ENCODE measurements at places on chromosomes 2 and 18. TPM values are rescaled to one million over a fixed set of nuclear protein-coding genes. Genes with fewer than 3 reads are reported as not detected.

Gene INHA
- total RNA-seq: 0.41 TPM

Gene KIF3C
- 86.8 TPM for total RNA-seq

GRCh38 chr2:12547566-12548170, 169.1 kb upstream of the TRIB2 start:
- no peak for DNase-seq

- DNase-seq: no peak
Observed at GRCh38 chr2:171230176-171230575, 69.5 kb upstream of the TLK1 start.

DNA sequence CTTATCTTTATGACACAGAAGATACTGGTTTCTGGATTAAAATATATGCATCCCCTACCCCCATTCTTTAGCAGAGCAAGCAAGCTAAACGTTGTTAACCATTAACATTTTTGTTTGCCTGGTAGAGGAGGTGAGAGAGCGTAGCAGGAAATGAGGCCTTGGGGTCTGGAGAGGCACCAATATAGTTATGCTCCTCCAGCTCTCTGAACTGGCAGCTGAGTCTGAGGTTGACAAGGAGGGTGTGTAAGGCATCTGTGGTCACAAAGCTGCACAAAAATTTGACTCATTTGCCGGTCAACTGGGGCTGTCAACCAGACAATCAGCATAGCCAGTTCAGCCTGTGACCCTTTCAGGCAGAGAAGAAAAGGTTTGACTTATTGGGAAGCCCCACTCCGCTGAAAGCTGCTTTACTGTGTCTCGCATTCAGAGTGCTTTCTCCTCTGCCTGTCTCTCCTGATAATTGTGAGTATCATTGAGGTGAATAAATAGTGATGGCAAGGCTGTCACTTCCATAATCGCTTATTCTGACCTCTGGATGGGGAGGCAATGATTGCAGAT, 647.5 kb upstream of the SETBP1 start:
- DNase-seq: no peak

DNA sequence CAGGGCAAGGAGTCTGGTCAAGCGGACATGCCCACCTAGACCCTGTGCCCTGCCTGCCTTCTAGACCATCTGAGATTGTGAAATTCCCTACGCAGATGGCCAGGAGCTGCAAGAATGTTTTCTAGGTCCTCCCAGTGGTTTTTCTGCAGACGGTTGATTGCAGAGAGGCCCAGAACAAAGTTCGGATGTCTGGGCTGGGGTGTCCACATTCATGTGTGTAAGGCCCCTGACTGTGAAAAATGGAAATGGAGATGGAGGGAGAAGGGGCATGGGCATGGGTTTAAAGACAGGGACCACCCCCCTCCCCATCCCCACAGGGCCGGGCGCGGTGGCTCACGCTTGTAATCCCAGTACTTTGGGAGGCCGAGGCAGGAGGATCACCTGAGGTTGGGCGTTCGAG, 11.8 kb downstream of the ARHGAP25 start:
- no peak for DNase-seq
